C1 segment of cervical spinal cord (tissue), 14 donors: ENCODE measurements at places on chromosomes 1 and 21.

DNA sequence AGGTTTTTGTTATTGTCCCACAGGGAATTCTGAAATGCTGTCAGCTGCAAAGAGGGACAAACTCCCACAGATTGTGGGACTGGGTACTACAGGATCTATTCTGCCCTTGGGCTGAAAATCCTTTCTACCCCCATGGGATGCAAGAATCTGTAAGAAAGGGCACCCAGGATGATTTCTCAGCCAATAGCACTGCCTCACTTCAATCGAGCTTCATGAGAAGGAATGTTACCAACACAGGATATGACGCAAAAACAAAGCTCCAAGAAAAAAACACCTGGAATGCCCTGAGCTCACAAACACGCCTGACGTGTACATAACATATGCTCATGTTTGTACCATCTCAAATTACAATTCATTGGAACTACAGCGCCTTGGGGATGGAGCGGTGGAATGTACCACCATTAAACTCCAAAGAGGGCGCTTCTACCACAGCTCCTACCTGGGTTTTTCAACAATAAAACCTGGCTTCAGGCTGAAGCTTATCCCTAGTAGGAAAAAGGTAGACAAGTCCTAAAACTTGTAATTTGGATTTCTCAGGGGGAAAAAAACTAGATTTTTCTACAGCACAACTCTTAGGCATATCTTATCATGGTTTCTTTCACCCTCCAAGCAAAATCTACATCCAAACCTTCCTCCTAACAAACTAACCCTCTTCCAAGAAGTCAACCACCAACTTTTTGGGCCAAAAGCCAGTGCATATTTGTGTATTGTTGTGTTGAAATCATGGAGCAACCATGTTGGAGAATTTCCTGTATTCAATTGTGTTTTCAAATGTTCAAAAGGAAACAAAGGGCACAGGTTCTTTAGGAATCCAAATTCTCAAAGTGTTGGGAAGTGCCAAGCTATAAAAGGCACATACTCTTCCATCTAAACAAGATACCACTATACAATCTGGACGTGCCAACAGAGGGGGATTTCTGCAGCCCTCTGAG lies 78.9 kb downstream of the TGFBR3 start:
- DNase-seq = no peak

GRCh38 chr1:189775343-189775742 lies 702.3 kb downstream of the BRINP3 start:
- no peak for DNase-seq

DNA sequence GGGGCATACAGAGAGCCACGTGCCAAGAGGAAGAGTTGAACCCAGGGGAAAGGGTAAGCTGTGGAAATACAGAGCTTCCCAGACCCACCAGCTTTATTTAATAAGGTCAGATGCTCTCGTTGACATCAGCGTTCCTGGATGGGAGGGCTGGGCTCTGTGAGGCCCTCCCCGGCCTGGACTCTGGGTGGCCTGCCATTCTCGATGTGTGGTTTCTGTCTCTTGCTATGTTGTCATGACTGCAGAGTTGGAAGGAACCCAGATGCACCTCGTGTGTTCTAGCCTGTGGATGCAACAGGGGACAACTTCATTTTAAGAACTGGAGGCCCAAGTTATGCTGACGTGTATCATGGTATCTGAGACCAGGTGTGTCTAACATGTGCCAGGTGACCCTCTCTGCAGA lies 101.7 kb downstream of the PCBP3 start:
- no peak for DNase-seq

- peak; percentile 79 for DNase-seq
These were observed at the start of gene FABP3 for GRCh38 chr1:31373056-31373896. FABP3 (minus strand) TSS chr1:31373076; CDS start chr1:31373014, 62 bp downstream.

- no peak for DNase-seq
These were observed 80.3 kb upstream of the ARTN start for GRCh38 chr1:43853161-43853921.

DNA sequence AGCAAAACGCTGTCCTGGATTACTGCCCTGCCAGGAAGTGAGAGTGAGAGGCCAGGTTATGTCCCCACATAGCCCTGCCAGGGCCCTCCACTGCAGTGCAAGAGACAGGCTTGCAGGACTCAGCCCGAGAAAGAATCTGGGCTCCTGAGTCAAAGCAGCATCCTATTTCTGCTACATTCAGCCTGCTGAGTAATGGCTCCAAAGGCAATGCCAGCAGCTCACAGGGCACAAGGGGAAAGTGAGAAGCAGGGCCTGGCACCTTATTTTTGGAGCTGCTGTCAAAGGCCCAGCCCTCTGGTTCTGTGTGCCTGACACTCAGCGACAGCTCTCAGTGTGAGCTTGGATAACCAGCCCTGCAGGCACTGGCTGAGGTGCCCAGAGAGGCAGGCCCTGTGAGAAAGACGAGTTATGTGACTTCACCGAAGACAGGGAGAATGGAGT lies 83.9 kb downstream of the DTL start:
- no peak for DNase-seq

DNA sequence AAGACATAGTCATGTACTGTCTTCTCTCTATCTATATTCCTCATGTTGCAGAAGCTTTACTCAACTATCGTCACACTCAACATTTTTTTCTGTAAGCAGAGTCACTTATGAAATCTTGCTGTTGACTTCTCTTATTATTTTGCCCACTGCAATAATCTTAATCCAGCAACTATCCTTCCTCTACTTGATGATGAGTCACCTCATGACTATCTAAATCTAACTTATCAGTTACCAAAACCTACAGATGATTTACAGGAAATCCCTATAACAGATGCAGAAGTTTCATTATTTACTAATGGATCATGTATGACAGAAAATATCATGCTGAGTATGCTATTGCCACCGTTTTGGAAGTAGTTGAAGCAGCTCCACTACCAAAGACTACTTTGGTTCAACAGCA lies 378.9 kb downstream of the DUSP10 start:
- DNase-seq = no peak

DNA sequence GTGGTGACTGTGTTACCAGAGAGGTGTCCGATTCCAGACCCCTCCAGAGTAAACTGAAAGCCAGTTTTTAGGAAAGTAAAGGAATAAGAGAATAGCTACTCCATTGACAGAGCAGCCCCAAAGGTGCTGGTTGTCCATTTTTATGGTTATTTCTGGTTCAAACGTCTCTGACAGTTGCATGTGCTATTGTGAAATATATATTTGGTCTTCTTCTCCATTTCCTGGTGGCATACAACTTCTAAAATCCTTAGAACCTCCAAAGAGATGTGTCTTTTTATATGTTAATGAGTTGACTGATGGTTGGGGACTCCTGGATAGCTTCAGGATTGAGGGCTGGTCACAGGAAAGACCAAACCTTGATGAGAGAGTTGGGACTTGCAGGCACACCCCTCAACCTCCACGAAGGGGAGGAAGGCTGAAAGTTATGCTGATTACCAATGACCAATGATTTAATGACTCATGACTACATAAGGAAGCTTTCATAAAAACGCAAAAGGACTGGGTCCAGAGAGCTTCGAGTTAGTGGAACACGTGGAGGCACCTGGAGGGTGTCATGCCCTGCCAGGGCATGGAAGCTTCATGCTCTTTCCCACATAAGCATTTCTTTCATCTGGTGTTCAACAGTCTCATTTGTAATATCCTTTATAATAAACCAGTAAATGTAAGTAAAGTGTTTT lies 100.7 kb downstream of the SLC16A1 start:
- DNase-seq = no peak

- no peak for DNase-seq
These were observed 44.2 kb downstream of the ELK4 start for GRCh38 chr1:205587581-205587980.

- DNase-seq = no peak
These were observed 34.7 kb downstream of the RCAN1 start for GRCh38 chr21:34580181-34580700.

- no peak for DNase-seq
These were observed 12.9 kb downstream of the CRABP2 start for GRCh38 chr1:156692441-156692924.

DNA sequence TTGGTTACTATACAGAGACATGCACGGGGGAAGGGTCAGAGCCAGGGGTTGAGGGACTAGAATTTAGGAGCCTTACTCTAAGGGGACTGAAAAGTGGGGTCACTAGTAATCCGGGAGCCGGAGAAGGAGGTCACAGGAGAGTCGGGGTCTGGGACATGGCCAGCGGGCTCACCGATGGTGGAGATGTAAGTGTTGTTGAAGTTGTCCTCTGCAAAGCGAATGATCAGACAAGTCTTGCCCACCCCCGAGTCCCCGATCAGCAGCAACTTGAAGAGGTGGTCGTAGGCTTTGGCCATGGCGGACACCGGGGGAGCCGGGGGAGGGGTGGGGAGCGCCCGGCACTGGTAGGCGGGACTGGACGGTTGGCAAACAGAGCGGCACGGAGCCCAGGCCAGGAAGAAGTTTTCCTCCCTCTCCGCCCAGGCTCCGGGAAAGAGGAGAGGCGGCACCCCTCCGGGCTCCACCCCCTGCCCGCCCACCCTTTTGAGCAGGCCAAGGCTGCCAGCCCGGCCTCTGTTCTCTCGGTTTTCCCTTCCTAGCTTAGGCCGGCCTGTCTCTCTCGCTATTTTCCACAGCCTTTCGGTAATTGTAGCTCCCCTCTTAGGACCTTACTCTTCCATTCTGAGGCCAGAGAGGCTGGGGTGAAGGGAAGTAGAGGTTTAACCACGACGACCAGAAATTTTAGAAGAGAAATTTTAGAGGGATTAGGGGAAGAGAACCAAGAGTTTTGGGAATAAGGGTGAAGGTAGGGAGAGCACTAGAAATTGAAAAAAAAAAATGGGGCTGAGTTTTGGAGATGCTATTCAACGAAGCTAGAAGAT lies at the start of gene RAB13:
Gene RAB13, minus strand, starts transcription at position 399 of the 821 bp plus-strand sequence. Its CDS starts 103 bp downstream, at position 296.
- peak; percentile 27 for DNase-seq

- DNase-seq = no peak
These were observed 133.1 kb downstream of the CAMTA1 start for GRCh38 chr1:6918186-6918924.

GRCh38 chr1:246506674-246507481 lies at the start of gene SMYD3:
SMYD3 (minus strand) TSS chr1:246507279.
- peak; percentile 76 for DNase-seq

- DNase-seq = no peak
These were observed 1272.7 kb downstream of the KCNT2 start for GRCh38 chr1:195335541-195335940.

DNA sequence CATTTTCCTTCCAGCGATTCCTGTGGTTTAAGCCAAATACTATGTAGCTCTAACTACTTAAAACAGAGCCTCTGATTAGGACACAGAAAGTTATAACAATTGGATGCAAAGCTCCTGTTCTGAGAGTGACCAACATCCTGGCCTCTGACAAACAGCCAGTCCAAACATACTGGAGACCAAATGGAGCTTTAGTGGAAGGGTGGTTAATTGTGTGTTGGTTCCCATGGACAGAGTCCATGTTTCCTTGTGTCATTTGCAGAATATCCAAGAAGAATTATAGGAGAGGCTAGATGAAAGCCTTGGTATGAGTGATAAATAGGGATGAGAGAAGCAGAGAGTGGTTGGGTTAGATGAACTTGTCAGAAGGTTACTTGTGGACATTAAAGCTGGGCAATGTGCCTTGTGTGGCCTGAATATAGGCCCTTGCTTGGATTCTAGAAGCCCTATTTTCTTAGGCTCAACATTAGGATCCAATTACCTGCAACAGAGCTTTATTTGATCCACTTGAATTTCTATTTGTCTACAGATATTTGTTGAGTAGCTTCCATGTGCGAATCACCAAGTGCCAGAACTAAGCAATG lies 180.5 kb upstream of the GORAB start:
- no peak for DNase-seq

- DNase-seq = no peak
These were observed 306.3 kb upstream of the DUSP10 start for GRCh38 chr1:222048094-222048595.

- DNase-seq = no peak
These were observed 2.1 kb downstream of the CLCC1 start for GRCh38 chr1:108961198-108961597.

- no peak for DNase-seq
These were observed 102.5 kb downstream of the TRABD2B start for GRCh38 chr1:47894410-47895278.

DNA sequence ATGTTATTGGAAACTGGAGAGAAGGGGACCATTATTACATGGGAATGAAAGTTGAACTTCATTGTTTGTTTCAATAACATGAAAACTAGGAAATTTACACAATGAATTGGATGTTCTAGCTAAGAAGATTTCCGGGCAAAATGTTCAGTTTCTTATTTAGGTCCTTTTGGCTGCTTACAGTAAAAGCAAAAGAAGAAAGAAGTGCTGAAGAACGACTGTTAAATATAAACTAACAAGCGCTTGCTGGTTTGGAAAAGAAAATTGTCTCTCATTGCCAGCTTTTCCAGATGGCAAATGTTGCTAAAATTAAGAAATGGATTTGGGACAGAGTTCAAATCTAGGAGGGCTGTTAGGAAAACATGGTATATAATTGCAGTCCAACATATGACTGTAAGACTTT lies 139.6 kb downstream of the ZNF644 start:
- no peak for DNase-seq

DNA sequence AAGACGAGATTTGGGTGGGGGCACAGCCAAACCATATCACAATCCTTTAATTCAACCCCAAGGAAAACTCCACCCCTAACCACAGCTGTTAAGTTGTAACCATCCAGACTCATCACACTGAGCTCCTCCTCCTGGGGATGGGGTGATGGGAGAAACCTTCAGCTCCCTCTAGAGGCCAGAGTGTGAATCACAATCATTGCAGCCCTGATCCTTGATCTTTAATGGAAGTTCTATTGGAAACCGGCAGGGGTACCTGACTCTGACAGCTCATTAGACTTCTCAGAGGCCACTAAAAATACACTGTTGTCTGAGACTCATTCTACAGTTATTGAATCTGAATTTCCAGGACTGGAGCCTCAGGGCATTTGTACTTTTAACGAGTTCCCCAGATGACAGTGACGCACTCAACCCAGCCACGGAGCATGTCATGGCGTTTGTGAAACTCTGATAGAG lies 127.2 kb downstream of the IGSF21 start:
- DNase-seq = peak; percentile 23

DNA sequence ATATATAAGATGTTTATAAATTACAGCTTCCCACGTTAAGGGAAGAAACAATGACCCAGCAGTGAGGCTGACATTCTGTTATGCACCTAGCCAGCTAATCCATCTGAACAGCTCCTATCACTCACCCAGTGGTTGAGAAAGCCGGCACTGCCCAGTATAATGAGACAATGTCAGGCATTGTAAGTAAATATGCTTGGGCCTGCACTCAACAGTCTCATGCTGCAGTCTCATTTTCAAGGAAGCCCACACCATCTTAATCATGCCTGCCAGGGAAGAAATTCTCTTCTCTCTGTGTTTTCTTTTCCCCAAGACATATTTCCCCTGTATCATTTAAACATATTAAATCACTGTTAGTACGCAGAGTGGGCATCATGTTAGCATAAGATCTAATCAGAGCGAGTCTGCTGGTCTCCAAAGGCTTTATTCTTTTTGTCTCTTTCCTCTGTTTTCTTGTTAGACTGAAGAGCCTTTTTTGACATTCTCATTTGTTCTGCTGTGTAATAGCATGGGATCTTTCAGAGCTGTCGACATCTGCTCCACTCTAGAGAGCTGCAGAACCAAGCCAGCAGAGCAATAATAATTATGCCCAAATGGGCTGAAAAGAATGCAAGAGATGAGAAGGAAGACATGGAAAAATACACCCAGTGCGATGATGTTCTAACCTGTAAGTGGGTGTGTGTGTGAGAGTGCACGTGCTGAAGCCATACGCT lies 67.6 kb upstream of the SLC22A15 start:
- DNase-seq = peak; percentile 5

- no peak for DNase-seq
These were observed 256.8 kb downstream of the KAZN start for GRCh38 chr1:14855268-14855667.
